HepG2 (cell line): ENCODE measurements at places on chromosomes 7 and 10.

- no peak for DNase-seq
These were observed 578 bp downstream of the CACUL1 start for GRCh38 chr10:118754229-118754555.

GRCh38 chr7:87231711-87232110 is 12.2 kb upstream of the TMEM243 start:
- no peak for DNase-seq

- no peak for DNase-seq
These were observed 9.2 kb upstream of the AQP1 start for GRCh38 chr7:30902466-30902865.

DNA sequence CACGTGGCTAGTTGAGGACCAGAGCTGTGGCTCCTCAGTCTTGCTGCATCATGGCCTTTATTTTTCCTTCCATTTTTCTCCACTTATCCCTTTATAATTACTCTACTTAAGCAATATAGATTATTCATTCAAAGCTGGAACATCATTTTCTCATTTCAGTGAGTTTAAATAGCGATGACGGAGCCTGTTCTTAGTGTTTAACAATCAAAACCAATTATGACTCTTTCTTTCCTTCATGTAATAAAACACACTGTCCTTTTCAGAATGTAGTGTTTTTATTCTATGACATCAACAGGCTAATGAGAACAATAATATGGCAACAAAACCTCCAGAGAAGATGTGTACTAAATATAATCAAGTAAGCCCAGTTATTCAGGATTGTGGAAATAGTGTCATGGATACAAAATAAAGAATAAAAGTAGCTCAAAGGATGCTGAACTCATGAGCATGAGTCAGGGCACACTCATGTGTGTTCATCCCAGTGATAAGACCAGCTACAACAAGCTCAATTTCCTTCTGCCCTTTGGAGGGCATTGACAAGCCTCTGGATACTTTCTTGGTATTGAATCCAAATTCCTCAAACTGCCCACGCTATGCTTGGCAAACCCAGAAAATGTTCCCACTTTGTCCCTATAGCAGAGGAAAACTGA is 188.4 kb downstream of the CYP26A1 start:
- DNase-seq, result no peak

- DNase-seq, result no peak
These were observed 218.0 kb upstream of the GALNT17 start for GRCh38 chr7:70913924-70914323.

DNA sequence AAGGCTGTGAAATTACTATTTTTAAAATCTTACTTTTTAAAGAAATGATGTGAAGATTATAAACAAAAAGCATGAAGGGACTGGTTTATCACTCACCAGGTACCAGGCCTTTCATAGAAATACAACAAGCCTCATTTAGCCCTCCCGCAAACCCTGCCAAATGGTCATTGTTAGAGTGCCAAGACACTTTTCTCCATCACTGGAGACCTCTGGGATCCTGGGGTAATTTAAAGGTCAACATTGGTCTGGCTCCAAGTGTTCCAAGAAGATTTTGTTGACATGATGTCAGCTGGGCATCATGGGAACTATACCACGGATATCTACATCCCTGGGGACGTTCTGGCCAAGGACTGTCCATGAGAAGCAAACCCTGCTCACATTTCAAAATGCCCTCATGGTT is 138.0 kb upstream of the FRMD4A start:
- no peak for DNase-seq

DNA sequence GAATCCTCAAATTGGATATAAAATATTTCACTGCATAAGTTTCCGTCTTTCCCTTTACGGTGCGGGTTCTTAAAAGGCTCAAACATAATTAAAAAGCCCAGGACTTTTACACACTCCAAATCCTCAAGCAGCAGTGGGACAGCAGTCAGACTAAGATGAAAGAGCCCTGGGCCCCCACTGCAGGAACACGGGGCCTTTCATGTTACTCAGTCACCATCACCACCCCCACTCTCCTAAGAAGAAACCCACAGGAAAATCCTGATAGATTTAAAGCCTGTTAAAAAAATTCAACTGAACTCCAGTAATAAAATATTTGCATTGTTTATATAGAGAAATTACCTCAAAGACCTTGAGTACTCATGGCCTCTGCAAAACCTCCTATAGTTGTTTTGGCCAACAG is 74.0 kb upstream of the TRIL start:
- DNase-seq, result no peak

- no peak for DNase-seq
These were observed 28.1 kb upstream of the NPVF start for GRCh38 chr7:25256333-25256819.

- DNase-seq, result no peak
These were observed 199.9 kb upstream of the FAM3C start for GRCh38 chr7:121595758-121596696.

GRCh38 chr7:33789871-33790630 is 115.3 kb upstream of the BMPER start:
- no peak for DNase-seq

DNA sequence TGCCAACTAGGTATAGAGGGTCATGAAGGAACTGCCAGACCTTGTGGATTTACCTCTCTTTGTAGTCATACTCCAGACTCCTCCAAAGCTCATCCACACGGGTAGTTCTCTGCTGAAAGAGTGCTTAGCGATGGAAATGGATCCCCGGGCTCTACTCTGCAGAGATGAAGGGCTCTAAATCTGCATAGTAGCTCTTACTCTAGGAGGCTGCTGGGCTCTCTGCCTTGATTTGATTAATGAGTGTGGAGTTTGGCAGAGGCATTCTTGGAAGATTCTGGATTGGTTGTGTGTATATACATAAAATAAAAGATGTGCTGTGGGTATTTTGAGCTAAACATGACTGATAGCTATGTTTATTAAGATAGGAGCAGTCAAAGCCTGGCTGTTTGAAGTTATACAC is 21.3 kb upstream of the CPXM2 start:
- DNase-seq, result no peak

GRCh38 chr10:11134411-11134810 is 116.7 kb downstream of the CELF2 start:
- DNase-seq, result no peak

- DNase-seq, result no peak
These were observed 269.7 kb upstream of the SORCS1 start for GRCh38 chr10:107434201-107434600.

GRCh38 chr7:158602905-158603772 is 15.5 kb upstream of the PTPRN2 start:
- no peak for DNase-seq

- DNase-seq, result no peak
These were observed 24.7 kb downstream of the PDGFA start for GRCh38 chr7:494906-495305.

GRCh38 chr10:49296836-49297235 is 2.1 kb upstream of the C10orf71 start:
- DNase-seq, result no peak

DNA sequence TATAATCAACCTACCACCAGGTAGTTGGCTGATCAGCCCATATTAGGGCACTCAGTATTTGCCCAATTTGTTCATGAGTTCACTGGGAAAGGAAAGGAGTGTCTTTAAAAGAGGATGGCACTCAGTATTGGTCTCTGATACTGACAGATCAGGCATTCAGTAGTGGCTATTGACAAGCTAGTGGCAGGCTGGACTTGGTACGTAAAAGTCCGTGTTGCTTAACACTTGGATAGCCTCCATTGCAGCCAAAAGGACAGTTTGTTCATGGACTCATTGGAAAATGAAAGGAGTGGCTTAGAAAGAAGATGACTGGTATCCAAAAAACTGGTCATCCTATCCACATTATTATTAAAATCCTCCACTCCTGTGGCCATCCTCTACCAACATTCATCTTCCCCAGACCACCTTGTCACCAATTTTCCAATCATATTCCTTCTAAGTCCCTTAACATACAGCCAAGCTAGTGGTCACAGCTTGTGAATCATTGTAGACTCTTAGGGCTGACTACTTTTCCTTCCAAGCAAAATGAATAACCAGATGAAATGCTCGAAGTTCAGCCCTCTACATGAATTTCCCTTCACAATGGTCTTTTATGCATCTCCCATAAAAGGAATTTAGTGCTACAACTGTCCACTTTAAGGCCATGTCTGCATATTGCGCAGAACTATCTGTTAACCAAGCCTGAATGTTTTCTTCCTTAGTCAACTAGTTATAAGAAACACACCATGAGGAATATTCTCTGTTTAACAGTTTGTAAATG is 78.6 kb upstream of the MAGI2 start:
- no peak for DNase-seq

GRCh38 chr7:97078023-97078969 is 39.2 kb upstream of the SDHAF3 start:
- no peak for DNase-seq

- DNase-seq, result no peak
These were observed 11.0 kb downstream of the ZNF777 start for GRCh38 chr7:149449897-149450296.

- no peak for DNase-seq
These were observed 83.7 kb downstream of the EPC1 start for GRCh38 chr10:32263300-32263699.

- no peak for DNase-seq
These were observed 6.0 kb downstream of the SSBP1 start for GRCh38 chr7:141744131-141744530.

DNA sequence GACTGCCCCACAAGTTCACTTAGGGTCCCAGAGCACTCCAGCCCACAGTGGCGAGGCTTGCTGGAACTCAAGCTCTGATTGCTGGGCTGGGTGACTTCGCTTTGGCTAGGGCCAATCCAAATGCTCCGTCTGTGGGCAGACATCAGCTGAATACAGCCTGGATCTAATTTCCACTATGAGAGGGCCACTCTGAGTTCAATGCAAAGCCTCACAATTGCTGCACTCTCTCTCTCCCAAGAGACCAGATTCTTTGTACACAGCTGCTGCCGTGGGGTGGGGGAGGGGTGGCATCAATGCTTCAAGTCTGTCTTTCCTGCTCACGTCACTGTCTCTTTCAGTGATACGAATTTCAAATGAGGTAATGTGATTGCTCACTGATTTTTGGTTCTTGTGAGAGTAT is 47.3 kb upstream of the BPGM start:
- DNase-seq, result no peak

DNA sequence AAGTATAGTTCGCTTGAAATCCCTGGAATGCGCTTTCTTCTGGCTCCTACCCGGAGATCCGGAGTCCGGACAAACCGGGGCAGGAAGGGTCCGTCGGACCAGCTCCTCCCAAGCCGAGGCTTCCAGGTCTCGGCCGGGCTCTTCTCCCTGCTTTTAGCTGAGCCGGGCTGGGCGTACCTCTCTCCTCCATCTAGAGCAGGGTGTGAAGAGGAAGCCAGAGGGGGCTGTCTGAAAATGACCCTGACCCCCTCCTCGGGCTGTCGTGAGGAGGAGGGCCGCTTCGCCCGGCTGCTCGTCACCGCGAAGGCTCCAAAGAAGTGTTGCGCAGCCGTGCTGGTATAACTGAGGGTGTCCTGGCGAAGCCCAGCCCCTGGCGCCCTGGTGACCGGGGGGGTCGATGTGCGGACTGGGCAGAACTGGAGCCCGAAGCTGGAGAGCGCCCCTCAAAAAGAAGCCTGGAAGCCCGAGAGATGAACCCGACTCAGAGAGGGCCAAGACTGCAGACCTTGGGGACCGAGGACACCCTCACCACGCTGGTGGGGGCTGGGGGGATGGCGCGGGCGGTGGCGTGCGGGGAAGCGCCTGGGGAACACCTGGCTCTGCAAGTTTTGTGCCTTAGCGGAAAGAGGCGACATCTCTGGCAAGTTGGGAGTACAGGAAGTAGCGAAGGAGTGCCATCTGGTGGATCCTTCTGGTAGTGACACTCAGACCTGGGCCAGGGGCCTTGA is 5.7 kb downstream of the KAZALD1 start:
- peak; percentile 81 for DNase-seq
